Uterus (tissue), 4 donors: ENCODE measurements at places on chromosomes 1 and 21. TPM values are rescaled to one million over a fixed set of nuclear protein-coding genes. Genes with fewer than 3 reads are reported as not detected.
A peak's percentile ranks its signal among the peaks of the same experiment; 100 is the strongest.

SRM gene
- 15.5 TPM for total RNA-seq

RNU1-1 gene
- total RNA-seq, result 2,125 TPM

DNA sequence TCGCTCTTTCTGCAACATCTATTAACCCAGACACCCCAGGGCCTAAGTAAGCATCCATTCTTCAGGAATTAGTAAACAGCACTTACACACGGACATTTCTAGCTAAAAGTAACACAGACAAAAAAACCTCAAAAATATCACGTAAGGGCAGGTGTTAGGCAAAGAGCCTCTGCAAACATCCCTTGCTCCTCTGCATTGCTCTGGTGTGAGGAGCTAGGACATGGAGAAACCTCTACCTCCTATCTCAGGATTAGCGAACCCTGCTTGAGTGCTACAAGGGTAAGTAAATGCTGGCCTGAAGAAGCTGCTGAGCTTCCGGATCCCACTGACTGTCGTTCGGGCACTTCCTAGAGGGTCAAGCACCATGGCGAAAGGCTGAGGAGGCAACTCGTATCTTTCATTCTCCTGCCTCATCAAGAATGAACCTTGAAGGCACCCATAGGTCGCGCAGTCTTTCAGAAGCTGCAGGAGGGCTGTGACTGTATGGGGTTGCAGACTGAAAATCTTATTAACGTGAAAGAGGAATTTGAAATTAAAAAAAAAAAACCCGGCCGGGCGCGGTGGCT is 2.1 kb downstream of the PTGER3 start:
- peaks cover 6% of the 10 kb centered on the region for H3K4me1 ChIP-seq
- peak overlapping the region; percentile 38 for H3K4me3 ChIP-seq
- H3K27ac ChIP-seq, result peak overlapping the region; percentile 67
- H3K36me3 ChIP-seq, result no peaks in the 10 kb centered on the region
- no peak for DNase-seq
- no peaks in the 10 kb centered on the region for H3K27me3 ChIP-seq

- no peaks in the 10 kb centered on the region for H3K36me3 ChIP-seq
- no peaks in the 10 kb centered on the region for H3K27me3 ChIP-seq
- H3K4me3 ChIP-seq, result no peak overlapping the region
- DNase-seq, result no peak
- H3K27ac ChIP-seq, result no peak overlapping the region
Measured at GRCh38 chr1:236207121-236207520, 64.8 kb downstream of the GPR137B start.

DNA sequence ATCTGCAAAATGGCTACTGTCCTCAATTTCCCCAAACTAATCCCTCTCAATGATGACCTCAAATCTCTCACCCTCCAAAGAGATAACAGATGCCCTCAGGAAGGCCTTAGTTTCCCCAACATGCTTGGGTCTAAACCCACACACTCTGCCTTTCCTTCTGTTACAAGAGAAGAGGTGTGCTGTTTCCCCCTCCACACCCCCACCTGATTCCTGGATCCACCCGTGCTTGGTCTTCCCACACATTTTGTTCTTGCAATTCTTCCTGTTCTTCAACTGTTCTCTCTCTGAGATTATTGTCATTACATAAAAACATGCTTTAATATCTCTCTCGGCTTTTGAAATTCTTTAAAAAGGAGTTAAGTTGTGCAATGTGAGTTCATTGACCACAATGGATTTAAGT is 5.7 kb upstream of the CBR3 start:
- DNase-seq, result no peak
- H3K27me3 ChIP-seq, result no peaks in the 10 kb centered on the region
- H3K4me3 ChIP-seq, result no peak overlapping the region

- no peaks in the 10 kb centered on the region for H3K36me3 ChIP-seq
- H3K27ac ChIP-seq, result no peak overlapping the region
- DNase-seq, result no peak
- H3K4me3 ChIP-seq, result no peak overlapping the region
Measured at GRCh38 chr1:101257500-101258325, 20.9 kb downstream of the S1PR1 start.

DNA sequence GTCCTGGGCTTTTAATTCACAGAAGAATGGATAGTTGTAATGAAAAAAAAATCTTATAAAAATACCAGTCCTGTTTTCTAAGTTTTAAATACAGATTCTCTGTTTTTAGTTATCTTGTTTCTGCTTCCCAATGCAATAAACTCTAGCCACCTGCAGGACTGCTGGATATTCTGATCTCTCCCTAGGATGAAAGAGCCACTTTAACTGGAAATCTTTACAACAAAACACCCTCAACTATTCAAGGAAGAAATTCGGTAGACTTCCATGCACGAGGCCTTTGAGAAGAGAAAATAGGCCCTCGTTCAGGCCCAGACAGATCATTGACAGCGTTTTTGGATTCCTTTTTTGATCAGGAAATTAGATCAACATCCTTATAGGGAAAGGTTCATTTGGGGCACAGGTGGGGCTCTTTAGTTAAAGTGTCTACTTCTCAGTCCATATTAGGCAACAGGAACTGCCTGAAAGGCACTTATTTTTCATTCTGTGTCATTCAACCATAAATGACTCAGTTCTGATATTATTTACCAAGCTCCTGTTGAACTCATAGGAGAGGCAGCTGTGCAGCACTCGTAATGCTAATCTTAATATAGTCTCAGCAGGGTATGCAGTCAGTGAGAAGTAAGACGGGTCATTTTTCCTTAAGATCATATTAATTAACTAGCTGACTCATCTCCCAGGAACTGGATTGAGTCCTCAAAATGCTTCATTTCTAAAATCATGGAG is 71.1 kb upstream of the ERRFI1 start:
- peak overlapping the region; percentile 86 for H3K27ac ChIP-seq
- no peak overlapping the region for H3K4me3 ChIP-seq
- no peak for DNase-seq
- H3K27me3 ChIP-seq, result no peaks in the 10 kb centered on the region
- H3K4me1 ChIP-seq, result peaks cover 5% of the 10 kb centered on the region

DNA sequence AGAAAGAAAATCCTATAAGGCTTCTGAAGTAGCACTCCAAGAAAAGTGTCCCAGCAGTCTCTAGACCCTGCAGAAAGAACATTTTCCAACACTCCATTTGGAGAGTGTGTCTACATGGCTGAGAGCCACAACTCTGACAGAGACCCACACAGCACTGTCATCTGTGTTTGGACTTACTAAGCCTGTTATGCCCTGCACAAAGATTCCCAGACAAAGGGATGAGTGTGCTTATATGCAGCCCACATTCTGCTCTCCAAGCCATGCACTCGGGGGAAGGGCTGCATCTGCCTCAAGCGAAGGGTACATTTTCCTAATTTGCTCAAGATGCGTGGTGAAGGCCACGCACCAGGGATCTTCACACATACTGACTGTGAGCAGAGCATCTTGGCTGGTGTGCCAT is 24.4 kb upstream of the SLAMF6 start:
- no peak overlapping the region for H3K27ac ChIP-seq
- no peaks in the 10 kb centered on the region for H3K27me3 ChIP-seq
- DNase-seq, result no peak
- no peaks in the 10 kb centered on the region for H3K36me3 ChIP-seq
- H3K4me3 ChIP-seq, result no peak overlapping the region

DNA sequence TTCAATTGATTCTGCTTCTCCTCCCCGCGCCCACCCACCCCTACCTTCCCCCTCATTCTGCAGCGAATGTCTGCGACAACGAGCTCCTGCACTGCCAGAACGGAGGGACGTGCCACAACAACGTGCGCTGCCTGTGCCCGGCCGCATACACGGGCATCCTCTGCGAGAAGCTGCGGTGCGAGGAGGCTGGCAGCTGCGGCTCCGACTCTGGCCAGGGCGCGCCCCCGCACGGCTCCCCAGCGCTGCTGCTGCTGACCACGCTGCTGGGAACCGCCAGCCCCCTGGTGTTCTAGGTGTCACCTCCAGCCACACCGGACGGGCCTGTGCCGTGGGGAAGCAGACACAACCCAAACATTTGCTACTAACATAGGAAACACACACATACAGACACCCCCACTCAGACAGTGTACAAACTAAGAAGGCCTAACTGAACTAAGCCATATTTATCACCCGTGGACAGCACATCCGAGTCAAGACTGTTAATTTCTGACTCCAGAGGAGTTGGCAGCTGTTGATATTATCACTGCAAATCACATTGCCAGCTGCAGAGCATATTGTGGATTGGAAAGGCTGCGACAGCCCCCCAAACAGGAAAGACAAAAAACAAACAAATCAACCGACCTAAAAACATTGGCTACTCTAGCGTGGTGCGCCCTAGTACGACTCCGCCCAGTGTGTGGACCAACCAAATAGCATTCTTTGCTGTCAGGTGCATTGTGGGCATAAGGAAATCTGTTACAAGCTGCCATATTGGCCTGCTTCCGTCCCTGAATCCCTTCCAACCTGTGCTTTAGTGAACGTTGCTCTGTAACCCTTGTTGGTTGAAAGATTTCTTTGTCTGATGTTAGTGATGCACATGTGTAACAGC is 339.9 kb downstream of the NTNG1 start:
- H3K4me1 ChIP-seq, result no peaks in the 10 kb centered on the region
- no peak overlapping the region for H3K4me3 ChIP-seq
- DNase-seq, result no peak
- H3K27me3 ChIP-seq, result no peaks in the 10 kb centered on the region
- H3K27ac ChIP-seq, result no peak overlapping the region
